Activated naive CD4-positive, alpha-beta T cell treated with anti-CD3 and anti-CD28 coated beads for 36 hours (primary cell): ENCODE measurements at places on chromosomes 6 and 20. TPM values are rescaled to one million over a fixed set of nuclear protein-coding genes. Genes with fewer than 3 reads are reported as not detected.

Gene RNF144B
- 1.5 TPM for total RNA-seq

GRCh38 chr6:110646419-110646698 lies 168.9 kb downstream of the CDK19 start:
- no peaks in the 10 kb centered on the region for H3K27me3 ChIP-seq
- no peak overlapping the region for H3K4me3 ChIP-seq
- no peak for DNase-seq
- no peaks in the 10 kb centered on the region for H3K4me1 ChIP-seq
- H3K36me3 ChIP-seq: peaks cover 7% of the 10 kb centered on the region

Gene ANKEF1
- 2.8 TPM for total RNA-seq

- no peak overlapping the region for H3K27ac ChIP-seq
- H3K36me3 ChIP-seq: no peaks in the 10 kb centered on the region
- DNase-seq: no peak
- H3K27me3 ChIP-seq: peaks cover 3% of the 10 kb centered on the region
- H3K4me1 ChIP-seq: no peaks in the 10 kb centered on the region
- no peak overlapping the region for H3K4me3 ChIP-seq
Measured at GRCh38 chr20:9634327-9634726, 119.9 kb downstream of the LAMP5 start.

Gene SGK1
- total RNA-seq: 208 TPM

Gene HECA
- 61.1 TPM for total RNA-seq

DNA sequence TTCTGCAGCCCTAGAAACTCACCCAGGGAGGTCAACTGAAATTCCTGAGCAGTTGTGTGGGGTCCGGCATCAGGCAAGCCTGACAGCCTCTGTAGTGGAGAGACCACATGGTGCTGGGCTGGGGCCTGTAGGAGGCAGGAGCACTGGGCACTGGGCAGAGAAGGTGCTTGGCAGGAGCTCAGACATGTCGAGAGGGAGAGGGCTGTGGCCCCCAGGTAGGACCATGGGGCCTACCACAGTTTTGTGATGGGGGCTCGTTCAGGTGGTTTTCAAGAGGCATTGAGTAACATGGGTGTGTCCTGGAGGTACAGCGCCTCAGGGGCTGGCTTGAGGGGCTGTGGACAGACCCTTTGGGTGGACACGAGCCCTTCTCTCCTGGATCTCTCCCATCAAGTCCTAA lies 15.9 kb downstream of the SLC22A23 start:
- no peaks in the 10 kb centered on the region for H3K27me3 ChIP-seq
- H3K4me1 ChIP-seq: peaks cover 5% of the 10 kb centered on the region
- no peak overlapping the region for H3K27ac ChIP-seq
- DNase-seq: no peak
- no peak overlapping the region for H3K4me3 ChIP-seq

Gene GJE1
- total RNA-seq: not detected

DNA sequence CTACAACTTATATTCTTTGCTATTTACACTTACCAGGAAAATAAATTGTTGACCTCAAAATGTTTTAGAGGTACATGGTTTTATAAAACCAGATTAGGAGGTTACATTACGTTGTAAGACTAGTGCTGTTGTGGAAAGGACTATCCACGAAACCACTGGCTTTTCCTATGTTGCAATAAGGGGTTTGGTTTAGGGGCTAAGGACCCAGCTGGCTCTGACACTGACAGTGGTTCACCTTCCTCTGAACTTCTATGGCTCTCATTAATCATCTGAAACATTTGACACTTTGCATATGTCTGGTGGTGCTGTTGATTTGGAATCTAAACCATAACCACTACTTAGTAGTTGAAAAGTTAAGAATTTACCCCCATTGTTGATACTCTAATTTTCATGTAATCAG lies 186.7 kb downstream of the NKAIN2 start:
- H3K4me1 ChIP-seq: no peaks in the 10 kb centered on the region
- H3K27me3 ChIP-seq: no peaks in the 10 kb centered on the region
- H3K36me3 ChIP-seq: no peaks in the 10 kb centered on the region
- no peak overlapping the region for H3K27ac ChIP-seq
- no peak overlapping the region for H3K4me3 ChIP-seq
- DNase-seq: no peak

GRCh38 chr6:14707971-14708465 lies 537.9 kb upstream of the JARID2 start:
- no peak for DNase-seq
- no peaks in the 10 kb centered on the region for H3K36me3 ChIP-seq
- peaks cover 33% of the 10 kb centered on the region for H3K4me1 ChIP-seq
- no peak overlapping the region for H3K27ac ChIP-seq
- no peaks in the 10 kb centered on the region for H3K27me3 ChIP-seq
- no peak overlapping the region for H3K4me3 ChIP-seq

Gene SMIM26
- 57.3 TPM for total RNA-seq

GRCh38 chr6:93962566-93962965 lies 543.2 kb upstream of the EPHA7 start:
- H3K4me3 ChIP-seq: no peak overlapping the region
- H3K36me3 ChIP-seq: no peaks in the 10 kb centered on the region
- no peak overlapping the region for H3K27ac ChIP-seq
- no peaks in the 10 kb centered on the region for H3K4me1 ChIP-seq
- DNase-seq: no peak

GRCh38 chr20:48238781-48239180 lies 453.5 kb upstream of the SULF2 start:
- DNase-seq: no peak
- H3K36me3 ChIP-seq: no peaks in the 10 kb centered on the region
- no peak overlapping the region for H3K4me3 ChIP-seq
- no peaks in the 10 kb centered on the region for H3K27me3 ChIP-seq

DNA sequence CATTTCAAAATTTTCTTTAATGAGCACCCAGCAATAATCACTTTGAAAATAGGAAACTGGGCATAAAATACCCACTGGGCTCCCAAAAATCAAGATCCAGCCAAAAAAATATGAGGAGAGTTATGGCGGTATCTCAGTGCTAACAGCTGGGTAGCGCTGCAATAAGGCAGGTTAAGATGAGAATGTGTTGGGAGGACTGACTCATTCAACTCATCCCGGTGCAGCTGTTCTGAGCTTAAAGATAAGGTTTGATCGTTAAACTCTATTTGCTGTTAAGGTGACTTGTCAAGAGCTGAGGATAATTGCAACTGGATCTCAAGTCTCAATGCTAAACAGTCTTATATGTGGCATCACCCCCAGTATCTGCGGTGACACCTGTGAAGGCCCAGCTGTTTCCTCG lies 507.7 kb downstream of the EPM2A start:
- H3K4me3 ChIP-seq: no peak overlapping the region
- DNase-seq: no peak
- H3K27ac ChIP-seq: no peak overlapping the region
- H3K4me1 ChIP-seq: no peaks in the 10 kb centered on the region
- H3K27me3 ChIP-seq: peaks cover 6% of the 10 kb centered on the region
- H3K36me3 ChIP-seq: no peaks in the 10 kb centered on the region

GRCh38 chr6:44341095-44341890 lies 1.2 kb upstream of the SPATS1 start:
- H3K4me1 ChIP-seq: no peaks in the 10 kb centered on the region
- peaks cover 37% of the 10 kb centered on the region for H3K27me3 ChIP-seq
- no peak overlapping the region for H3K27ac ChIP-seq
- H3K36me3 ChIP-seq: no peaks in the 10 kb centered on the region
- no peak for DNase-seq

DNA sequence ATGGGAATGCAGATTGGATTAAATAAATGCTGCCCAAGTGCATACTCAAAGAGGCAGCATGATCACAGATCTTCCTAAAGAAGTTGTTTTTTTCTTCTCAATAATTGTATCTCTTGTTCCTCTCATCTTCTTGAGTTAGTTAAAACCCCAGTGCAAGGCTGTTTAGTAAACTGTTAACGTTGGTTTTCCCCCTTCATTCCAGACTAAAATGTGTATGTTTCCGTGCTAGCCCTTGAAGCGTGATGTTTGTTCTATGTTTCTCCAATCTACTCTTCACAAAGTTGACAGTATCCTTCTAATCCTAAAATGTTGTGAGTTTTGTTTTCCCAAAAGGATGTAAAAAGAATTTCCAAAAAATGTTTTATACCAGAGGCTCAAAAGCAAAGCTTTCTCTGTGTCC lies 15.6 kb downstream of the CYP24A1 start:
- no peak for DNase-seq
- H3K27ac ChIP-seq: no peak overlapping the region
- no peak overlapping the region for H3K4me3 ChIP-seq
- H3K27me3 ChIP-seq: peaks cover 17% of the 10 kb centered on the region

GRCh38 chr6:56842686-56843475 lies 112.0 kb upstream of the BEND6 start:
- peak; percentile 5 for DNase-seq
- peak overlapping the region; percentile 84 for H3K4me3 ChIP-seq
- H3K27me3 ChIP-seq: peaks cover 41% of the 10 kb centered on the region
- no peaks in the 10 kb centered on the region for H3K36me3 ChIP-seq
- H3K4me1 ChIP-seq: peaks cover 6% of the 10 kb centered on the region
- no peak overlapping the region for H3K27ac ChIP-seq

GRCh38 chr20:44576297-44576696 lies 6.1 kb upstream of the PKIG start:
- peak; percentile 36 for DNase-seq
- no peaks in the 10 kb centered on the region for H3K36me3 ChIP-seq
- no peaks in the 10 kb centered on the region for H3K27me3 ChIP-seq

Gene RSPO3
- not detected for total RNA-seq

Gene KCNS1
- 0.40 TPM for total RNA-seq

- H3K36me3 ChIP-seq: no peaks in the 10 kb centered on the region
- DNase-seq: peak; percentile 11
- peak overlapping the region; percentile 68 for H3K4me3 ChIP-seq
Measured at GRCh38 chr6:156687789-156688619, 89.2 kb upstream of the ARID1B start.

GRCh38 chr6:6191476-6191875 lies 129.0 kb downstream of the F13A1 start:
- DNase-seq: peak; percentile 8
- peaks cover 23% of the 10 kb centered on the region for H3K27me3 ChIP-seq
- no peak overlapping the region for H3K4me3 ChIP-seq
- H3K4me1 ChIP-seq: no peaks in the 10 kb centered on the region
- H3K27ac ChIP-seq: no peak overlapping the region

DNA sequence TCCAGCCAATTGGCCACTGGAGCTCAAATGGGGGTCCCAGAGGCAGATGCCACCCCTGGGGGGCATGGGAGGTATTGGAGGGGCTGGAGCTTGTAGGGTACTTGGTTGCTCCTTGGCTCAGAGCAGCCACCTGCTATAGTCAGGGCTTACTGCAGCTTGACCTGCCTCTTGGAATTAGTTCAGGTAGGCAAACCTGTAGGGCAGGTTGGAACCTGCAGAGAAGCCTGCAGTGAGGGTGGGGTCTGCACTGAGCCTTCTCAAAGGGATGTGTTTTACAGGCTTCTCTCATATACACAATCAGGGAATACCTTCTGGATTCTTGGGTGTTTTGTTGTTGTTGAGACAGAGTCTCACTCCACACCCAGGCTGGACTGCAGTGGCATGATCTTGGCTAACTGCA lies 94.2 kb upstream of the MYL9 start:
- no peaks in the 10 kb centered on the region for H3K27me3 ChIP-seq
- H3K4me3 ChIP-seq: no peak overlapping the region
- no peak overlapping the region for H3K27ac ChIP-seq

DNA sequence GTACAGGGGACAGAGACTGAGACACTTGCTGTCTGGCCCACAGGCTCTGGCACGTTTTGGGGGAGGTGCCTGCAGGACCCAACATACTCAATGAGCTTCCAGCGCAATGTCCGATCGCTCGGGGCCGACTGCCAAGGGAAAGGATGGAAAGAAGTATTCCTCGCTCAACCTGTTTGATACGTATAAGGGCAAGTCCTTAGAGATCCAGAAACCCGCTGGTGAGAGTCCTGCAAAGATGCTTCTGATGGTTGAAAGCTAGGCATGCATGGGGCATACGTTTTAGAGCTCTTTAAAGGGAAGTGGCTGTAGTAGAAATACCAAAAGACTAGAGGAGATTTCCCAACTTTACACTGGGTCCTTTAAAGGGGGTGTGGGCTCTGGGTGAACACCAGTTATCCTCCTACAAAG lies 2.2 kb downstream of the PRRC2A start:
- peaks cover 65% of the 10 kb centered on the region for H3K36me3 ChIP-seq
- H3K27ac ChIP-seq: peak overlapping the region; percentile 97
- no peak for DNase-seq
- H3K27me3 ChIP-seq: no peaks in the 10 kb centered on the region
- H3K4me3 ChIP-seq: peak overlapping the region; percentile 83

Gene NOX3
- total RNA-seq: not detected

DNA sequence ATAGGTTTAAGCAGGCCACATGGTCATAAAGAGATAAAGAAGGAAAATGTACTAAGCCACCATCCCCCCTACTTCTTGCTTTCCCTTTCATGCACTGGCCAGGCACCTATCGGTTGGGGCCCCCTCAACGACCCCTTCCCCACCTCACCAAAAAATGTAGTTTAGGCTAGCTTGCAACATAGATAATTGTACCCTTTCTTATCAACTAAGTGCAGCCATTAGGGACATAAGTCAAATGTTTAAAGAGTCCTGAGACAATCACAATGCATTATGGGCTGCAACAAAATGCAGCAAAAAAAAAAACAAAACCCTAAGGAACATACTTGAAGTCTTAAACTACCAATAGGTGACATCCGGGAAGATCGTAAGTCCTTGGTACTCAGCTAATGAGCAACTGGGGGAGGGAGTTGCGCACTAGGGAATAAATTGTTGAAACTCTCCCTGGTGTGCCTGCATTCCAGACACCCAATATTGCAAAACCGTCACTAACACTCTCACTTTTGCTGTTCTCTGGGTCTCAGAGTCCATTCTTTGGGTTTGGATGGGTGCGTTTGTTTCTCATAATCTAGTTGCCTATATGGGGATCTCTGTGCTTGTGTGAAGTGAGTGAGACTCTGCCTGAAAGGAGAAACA lies 12.4 kb upstream of the HLA-G start:
- H3K4me1 ChIP-seq: peaks cover 2% of the 10 kb centered on the region
- H3K27ac ChIP-seq: no peak overlapping the region
- no peak overlapping the region for H3K4me3 ChIP-seq

GRCh38 chr20:45629496-45630100 lies at the start of gene WFDC10A:
WFDC10A (plus strand) TSS chr20:45629739; CDS start chr20:45629814, 75 bp downstream.
- no peak within 1 kb of the TSS for H3K4me3 ChIP-seq
- H3K27ac ChIP-seq: no peak within 1 kb of the TSS
- H3K4me1 ChIP-seq: peaks cover 2% of the 10 kb centered on the region
- H3K27me3 ChIP-seq: peaks cover 24% of the 10 kb centered on the region
- H3K36me3 ChIP-seq: no peaks in the 10 kb centered on the region
